ENCODE measurements at places on chromosomes 3 and 15.

GRCh38 chr3:27317096-27317495, 52.1 kb downstream of the NEK10 start:
- no peak for DNase-seq

- DNase-seq, result no peak
Measured at GRCh38 chr15:29688506-29689286, 133.6 kb downstream of the TJP1 start.

- DNase-seq, result no peak
Measured at GRCh38 chr3:163916596-163917560, 1161.4 kb downstream of the SI start.

GRCh38 chr3:71503525-71504249, 79.8 kb downstream of the FOXP1 start:
- no peak for DNase-seq

GRCh38 chr3:139975594-139976365, 40.8 kb downstream of the CLSTN2 start:
- no peak for DNase-seq

DNA sequence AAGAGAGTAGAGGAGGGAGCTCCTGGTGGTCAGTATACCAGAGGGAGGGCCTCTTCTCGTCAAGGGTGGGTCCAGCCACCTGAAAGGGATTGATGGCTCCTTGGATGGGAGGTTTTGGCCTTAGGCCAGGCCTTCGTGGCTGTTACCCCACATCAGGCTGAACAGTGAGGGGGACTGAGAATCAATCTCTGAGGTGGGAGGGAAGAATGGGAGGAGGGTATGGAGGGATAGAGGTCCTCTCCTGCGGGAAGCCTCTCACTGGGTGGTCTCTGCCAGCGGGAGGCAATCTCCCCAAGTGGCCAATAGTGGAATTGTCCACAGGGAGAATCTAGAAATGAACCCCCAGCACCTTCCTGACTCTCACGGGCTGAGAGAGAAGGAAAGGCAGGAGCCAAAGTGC, 53.5 kb downstream of the BSN start:
- no peak for DNase-seq

GRCh38 chr15:90161950-90162361, 39.2 kb upstream of the SEMA4B start:
- DNase-seq, result no peak

DNA sequence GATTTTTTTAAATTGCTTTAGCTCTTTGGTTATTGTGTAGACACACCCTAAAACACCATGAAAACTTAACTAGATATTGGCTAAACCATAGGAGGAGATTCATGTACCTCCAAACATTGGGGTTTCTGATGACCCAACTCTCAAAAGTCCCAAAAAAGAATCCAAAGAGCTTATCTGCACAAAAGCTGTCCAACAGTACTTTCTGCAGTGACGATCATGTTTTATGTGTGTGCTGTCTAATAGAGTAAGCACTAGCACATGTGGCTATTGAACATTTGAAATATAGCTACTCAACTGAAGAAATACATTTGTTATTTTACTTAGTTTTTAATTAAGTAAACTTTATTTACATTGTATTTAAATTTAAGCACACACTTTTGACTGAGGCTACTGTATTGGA, 818.2 kb upstream of the LMCD1 start:
- no peak for DNase-seq

DNA sequence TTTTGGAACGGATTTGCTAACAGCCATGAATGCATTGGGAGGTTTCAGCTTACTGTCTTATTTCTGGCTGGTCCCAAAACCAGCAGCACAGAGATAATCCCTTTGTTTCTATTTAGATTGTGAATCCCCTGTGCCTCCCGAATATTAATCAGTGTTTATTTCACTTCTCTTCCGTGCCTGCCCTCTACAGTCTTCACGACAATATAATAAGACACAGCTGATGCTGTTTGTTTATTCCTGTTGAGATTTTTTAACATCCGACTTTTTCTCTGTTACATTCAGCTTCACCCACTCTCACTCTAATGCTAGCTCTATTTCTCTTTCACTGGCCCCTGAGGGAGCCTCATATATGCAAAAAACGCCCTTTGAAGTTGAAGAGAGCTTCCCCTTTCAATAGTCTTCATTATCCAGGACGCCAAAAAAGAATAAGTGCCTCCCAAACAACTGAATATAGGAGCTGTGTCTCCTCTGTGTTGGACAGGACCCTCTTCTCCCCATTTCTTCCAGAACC, 995.3 kb downstream of the ROBO2 start:
- no peak for DNase-seq

GRCh38 chr3:182683858-182684257, 109.4 kb upstream of the ATP11B start:
- no peak for DNase-seq

DNA sequence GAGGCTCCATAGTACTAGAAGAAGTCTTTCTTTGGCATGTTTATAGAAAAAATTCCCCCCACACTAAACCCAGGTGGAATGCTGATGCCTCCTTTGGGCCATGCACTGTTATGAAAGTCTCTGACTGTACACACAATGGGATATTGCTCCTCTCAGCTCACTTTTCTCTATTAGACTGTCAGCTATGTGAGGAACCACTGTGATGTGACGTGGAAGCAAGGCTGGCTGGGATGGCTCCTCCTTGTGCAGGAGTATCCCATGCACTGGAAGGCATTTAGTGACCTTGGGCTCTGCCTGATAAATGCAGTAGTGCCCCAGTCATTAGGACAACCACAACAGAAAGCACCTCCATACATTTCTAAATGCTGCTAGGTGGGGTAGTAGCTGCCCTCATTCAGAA, 5.7 kb upstream of the FRMD4B start:
- no peak for DNase-seq

- no peak for DNase-seq
Measured at GRCh38 chr3:138227650-138228049, 40.5 kb downstream of the ARMC8 start.

GRCh38 chr15:83090465-83090864, 17.0 kb upstream of the TM6SF1 start:
- DNase-seq, result no peak

DNA sequence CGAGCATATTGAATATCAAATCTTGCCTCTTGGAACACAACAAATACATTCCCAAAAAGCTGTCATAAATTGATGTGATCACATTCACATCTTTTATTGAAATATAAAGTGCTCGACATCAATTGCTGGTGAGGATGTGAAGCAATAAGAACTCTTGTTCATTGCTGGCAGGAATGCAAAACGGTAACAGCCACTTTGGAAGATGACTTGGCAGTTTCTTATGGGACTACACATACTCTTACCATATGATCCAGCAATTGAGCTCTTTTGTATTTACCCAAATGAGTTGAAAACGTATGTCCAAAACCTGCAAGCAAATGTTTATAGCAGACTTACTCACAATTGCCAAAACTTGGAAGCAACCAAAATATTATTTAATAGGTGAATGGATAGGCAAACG, 234.9 kb downstream of the CACNA2D3 start:
- no peak for DNase-seq

DNA sequence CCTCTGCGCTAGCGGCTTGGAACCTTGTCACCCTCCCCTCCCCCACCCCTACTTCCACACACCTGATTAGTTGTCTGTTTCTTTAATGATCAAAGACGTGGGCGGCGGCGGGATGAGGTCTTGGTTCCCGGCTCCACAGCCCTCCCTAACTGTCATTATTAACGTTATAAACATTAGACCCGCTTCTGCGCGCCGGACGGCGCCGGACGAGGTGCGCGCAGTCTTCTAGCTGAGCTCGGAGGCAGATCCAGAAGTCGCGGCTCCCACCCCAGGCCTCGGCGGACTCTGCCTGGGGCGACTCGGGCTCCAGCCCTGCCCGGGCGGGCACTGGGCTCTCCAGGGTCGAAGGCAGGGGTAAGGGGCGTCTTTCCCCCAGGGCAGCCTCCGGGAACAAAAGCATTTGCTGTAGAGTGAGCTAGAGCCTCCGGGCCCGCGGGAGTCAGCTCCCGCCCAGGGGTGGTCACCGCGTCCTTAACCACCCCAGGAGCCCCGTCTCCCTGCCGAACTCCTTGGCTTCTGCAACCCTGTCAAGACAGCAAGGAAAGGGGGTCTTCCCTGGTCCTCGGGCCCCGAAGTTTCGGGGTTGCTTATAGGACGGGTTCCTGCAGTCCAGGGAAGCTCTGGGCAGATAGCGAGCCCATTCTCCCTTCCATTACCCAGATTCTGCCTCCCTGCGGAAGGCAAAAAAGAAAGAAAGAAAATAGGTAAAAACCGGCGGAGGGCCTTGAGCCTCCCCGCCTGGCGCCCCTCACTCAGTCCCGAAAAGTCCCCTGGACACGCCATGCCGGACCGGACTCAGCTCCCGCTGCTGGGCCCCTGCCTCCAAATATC, 2.2 kb upstream of the ISLR2 start:
- no peak for DNase-seq

- peak; percentile 55 for DNase-seq
Measured at GRCh38 chr15:24954783-24955530, at the start of the genes SNRPN and SNURF. Gene SNRPN, plus strand, starts transcription at chr15:24954987. Its CDS starts 19,467 bp downstream, at chr15:24974454. Gene SNURF, plus strand, starts transcription at chr15:24954987. Its CDS starts 62 bp downstream, at chr15:24955049.

DNA sequence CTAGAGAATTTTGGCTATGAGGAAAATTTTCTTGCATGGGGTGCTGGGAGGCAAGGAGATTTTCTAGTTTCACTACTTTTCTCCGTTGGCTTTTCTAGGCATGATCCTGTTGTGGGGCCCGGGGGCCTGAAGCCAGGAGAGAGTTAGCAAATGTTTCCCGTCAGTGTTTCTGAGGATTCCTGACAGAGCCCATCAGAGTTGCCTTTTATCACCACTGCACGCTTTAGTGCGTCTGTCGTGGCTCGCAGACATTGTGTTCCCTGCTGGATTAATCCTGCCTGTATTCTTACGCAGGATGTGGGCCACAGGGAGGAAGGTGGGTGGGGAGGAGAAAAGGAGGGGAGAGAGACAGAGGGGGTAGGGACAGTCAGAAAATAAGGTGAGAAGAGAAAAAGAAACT, 18.1 kb upstream of the BOC start:
- no peak for DNase-seq

DNA sequence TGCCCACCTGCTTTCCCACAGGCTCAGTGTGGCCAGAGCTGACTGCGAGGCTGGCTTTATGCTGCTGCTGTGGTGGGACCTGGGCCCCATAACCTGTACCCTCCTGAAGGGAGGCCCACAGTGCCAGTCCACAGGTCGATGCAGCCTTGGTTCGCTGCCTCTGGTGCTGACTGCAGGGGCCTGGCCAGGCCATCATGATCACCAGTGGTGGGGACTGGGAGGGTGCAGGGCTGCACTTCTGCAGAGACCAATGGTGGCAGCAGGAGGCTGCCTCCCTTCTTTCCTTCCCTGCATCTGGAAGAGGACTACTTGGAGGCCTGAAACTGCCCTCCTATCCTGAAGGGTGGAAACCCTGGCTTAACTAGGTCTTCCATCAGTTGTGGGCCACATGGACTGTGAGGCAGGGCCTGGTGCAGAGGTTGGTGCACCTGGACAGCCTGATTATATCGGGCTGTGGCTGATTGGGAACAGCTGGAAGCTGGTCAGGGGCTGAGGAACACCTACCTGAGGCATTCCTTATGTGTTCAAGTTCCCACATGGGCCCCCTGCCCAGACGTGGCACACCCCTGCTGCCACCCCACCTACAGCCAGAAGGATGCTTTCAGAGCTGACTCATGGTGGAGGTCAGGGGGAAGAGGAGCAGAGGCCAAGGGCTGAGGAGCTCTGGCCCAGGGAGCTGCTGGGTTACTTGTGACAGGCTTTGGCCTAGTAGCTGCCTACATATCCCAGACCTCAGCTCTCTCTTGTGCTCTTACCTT, 29.8 kb downstream of the POMGNT2 start:
- DNase-seq, result no peak

- no peak for DNase-seq
Measured at GRCh38 chr3:66476852-66477381, 23.9 kb downstream of the LRIG1 start.

- DNase-seq, result peak; percentile 46
Measured at GRCh38 chr15:85750319-85751290, 44.1 kb downstream of the KLHL25 start.

GRCh38 chr15:28885630-28886430, at the start of gene APBA2:
Gene APBA2, plus strand, starts transcription at chr15:28885974. Its CDS starts 167,911 bp downstream, at chr15:29053885.
- no peak for DNase-seq

GRCh38 chr3:108406661-108407206, 103.7 kb downstream of the MYH15 start:
- peak; percentile 23 for DNase-seq

- no peak for DNase-seq
Measured at GRCh38 chr3:158085358-158085757, 20.9 kb downstream of the SHOX2 start.

- no peak for DNase-seq
Measured at GRCh38 chr3:17006132-17006852, 121.5 kb downstream of the PLCL2 start.

- DNase-seq, result no peak
Measured at GRCh38 chr3:59480486-59480995, 430.7 kb upstream of the CFAP20DC start.

DNA sequence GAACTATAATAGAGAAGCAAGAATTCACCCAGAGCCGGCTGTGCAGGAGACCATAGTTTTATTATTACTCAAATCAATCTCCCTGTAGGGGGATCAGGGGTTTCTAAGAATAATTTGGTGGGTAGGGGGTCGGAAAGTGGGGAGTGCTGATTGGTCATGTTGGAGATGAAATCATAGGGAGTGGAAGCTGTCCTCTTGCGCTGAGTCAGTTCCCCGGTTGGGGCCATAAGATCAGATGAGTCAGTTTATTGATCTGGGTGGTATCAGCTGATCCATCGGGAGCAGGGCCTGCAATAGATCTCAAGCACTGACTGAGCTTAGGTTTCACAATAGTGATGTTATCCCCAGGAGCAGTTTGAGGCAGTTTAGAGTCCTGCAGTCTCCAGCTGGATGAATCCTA, 97.0 kb upstream of the SNRPN start:
- no peak for DNase-seq

DNA sequence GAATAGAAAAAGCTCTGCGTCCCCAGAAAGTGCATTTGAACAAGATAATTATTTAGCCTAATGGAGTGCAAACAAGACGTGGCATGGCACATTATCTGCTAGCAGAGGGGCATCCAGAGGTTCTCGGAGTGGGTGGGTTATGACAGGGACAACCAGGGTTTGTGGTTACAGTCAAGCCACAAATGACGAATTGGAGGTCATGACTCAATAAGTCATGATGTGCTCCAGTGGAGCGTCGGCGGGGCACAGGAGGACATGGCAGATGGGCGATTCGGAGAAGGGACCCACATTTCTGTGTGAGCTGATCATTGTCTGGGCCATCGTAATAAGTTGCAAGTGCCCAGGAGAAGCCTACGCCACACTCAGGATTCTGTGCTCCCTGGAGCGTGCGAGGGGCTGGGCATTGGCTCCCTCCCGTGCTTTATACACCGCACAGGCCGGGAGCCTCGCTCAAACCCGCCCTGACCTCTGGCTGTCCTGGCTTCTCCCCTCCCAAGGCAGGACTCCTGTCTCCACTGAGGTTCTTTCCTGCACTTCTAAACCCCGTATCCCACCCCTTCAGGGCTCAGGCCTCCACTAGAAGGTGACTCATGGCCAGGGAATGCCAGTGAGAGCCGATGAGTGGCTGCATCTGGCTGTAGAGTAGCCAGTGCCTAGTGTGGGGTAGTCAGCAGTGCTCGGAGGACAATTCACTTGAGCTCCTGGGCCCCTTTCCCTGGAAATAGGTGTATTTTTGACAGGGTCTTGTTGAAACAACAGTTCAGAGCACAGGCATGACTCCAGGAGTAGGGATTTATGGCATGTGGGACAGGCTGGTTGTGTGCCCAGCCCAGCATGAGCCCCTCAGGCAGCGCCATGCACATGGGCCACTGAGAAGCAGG, 67.4 kb downstream of the GRIP2 start:
- DNase-seq, result no peak

GRCh38 chr3:39126532-39127071, 19.1 kb downstream of the TTC21A start:
- no peak for DNase-seq
